Natural killer cell treated with Interleukin-12 subunit alpha and Interleukin-12 subunit beta and Interleukin-15 and Interleukin-18, amount 100 ng/mL, for 72 hours (primary cell): ENCODE measurements at places on chromosomes 7 and 10. TPM values are rescaled to one million over a fixed set of nuclear protein-coding genes. Genes with fewer than 3 reads are reported as not detected.

- H3K36me3 ChIP-seq: no peaks in the 10 kb centered on the region
- H3K4me1 ChIP-seq: no peaks in the 10 kb centered on the region
- no peak overlapping the region for H3K27ac ChIP-seq
- no peak overlapping the region for H3K4me3 ChIP-seq
- peaks cover 9% of the 10 kb centered on the region for H3K27me3 ChIP-seq
Observed at GRCh38 chr7:121186746-121187145, 142.1 kb upstream of the WNT16 start.

ELAPOR2 gene
- total RNA-seq: 0.56 TPM

GRCh38 chr7:45456747-45457524 lies 117.2 kb upstream of the ADCY1 start:
- no peaks in the 10 kb centered on the region for H3K4me1 ChIP-seq
- no peak overlapping the region for H3K4me3 ChIP-seq
- no peak for DNase-seq
- H3K36me3 ChIP-seq: no peaks in the 10 kb centered on the region
- H3K27me3 ChIP-seq: peaks cover 5% of the 10 kb centered on the region

- H3K27me3 ChIP-seq: peaks cover 24% of the 10 kb centered on the region
- no peaks in the 10 kb centered on the region for H3K36me3 ChIP-seq
- no peak for DNase-seq
- H3K4me3 ChIP-seq: no peak overlapping the region
Observed at GRCh38 chr10:33901166-33901565, 566.7 kb upstream of the NRP1 start.

DNA sequence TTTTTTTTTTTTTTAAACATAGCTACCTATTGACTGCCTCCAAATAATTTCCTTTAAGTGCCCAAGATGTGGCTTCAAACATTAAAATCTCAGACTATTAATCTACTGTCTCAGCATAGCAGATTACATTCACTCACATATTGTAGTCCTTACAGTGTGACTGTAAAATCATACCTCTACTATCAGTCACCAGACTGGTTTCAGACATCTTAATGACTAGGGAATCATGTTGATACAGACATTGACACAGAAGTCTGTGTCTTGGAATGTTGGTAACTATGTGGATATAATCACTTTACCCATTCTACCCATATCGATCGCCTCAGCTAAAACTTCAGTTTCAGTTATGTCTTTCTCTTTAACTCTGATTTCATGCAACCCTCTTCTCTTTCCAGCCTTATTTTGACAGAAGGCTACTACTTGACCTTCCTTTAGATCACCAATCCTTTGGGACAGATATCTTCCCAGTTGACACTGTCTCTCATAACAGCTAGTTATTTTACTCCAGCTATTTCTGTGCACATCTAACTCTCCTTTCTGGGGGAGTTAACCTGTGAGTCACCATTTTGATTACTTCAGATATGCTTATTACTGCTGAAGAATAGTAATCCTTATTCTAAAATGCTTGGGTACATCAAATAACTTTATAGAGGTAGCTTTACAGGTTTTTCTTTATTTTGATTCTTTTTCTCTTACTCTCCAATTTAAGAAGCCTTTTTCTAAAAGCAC lies 7.0 kb downstream of the TNKS2 start:
- peaks cover 39% of the 10 kb centered on the region for H3K4me1 ChIP-seq
- H3K27ac ChIP-seq: peak overlapping the region; percentile 11
- no peak for DNase-seq
- peaks cover 7% of the 10 kb centered on the region for H3K36me3 ChIP-seq

ASZ1 gene
- total RNA-seq: not detected

MSANTD7 gene
- total RNA-seq: 25.4 TPM

GRCh38 chr10:45470098-45471012 lies 96.3 kb downstream of the ALOX5 start:
- DNase-seq: no peak
- peak overlapping the region; percentile 76 for H3K4me3 ChIP-seq
- peaks cover 51% of the 10 kb centered on the region for H3K4me1 ChIP-seq
- H3K27me3 ChIP-seq: no peaks in the 10 kb centered on the region

- H3K4me3 ChIP-seq: no peak overlapping the region
- H3K27ac ChIP-seq: no peak overlapping the region
- H3K36me3 ChIP-seq: peaks cover 7% of the 10 kb centered on the region
- DNase-seq: no peak
- peaks cover 38% of the 10 kb centered on the region for H3K27me3 ChIP-seq
Observed at GRCh38 chr10:5356302-5356763, 8.4 kb upstream of the UCN3 start.

DNA sequence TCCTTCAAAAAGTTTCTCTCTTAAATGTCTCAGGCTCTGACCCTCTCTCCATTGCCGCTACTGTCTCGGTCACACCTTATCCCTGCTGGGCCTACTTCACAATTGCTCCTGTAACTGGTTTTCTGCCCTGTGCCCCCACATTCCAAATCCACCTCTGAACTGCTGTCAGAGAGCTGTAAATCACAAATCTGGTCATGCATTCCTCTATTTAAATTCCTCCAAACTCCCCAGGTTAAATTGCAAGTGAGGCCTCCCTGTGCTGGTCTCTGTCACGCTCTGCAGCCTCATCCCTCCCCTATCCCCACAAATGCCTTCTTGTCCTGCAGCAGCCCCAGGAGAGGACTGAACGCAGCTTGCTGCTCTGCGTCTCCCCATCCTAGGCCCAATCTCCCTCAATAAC lies 40.4 kb upstream of the CDCA7L start:
- H3K27me3 ChIP-seq: peaks cover 18% of the 10 kb centered on the region
- no peaks in the 10 kb centered on the region for H3K4me1 ChIP-seq
- no peaks in the 10 kb centered on the region for H3K36me3 ChIP-seq
- DNase-seq: no peak
- H3K4me3 ChIP-seq: no peak overlapping the region

- no peak overlapping the region for H3K4me3 ChIP-seq
- H3K4me1 ChIP-seq: no peaks in the 10 kb centered on the region
- no peak overlapping the region for H3K27ac ChIP-seq
- no peak for DNase-seq
- H3K36me3 ChIP-seq: peaks cover 11% of the 10 kb centered on the region
Observed at GRCh38 chr7:53302496-53303246, 267.2 kb downstream of the POM121L12 start.

PIK3CG gene
- total RNA-seq: 64.2 TPM

GRCh38 chr7:119482671-119483070 lies 790.3 kb upstream of the KCND2 start:
- DNase-seq: no peak
- no peak overlapping the region for H3K4me3 ChIP-seq
- no peaks in the 10 kb centered on the region for H3K36me3 ChIP-seq
- no peaks in the 10 kb centered on the region for H3K4me1 ChIP-seq

- DNase-seq: no peak
- no peak overlapping the region for H3K27ac ChIP-seq
- H3K27me3 ChIP-seq: no peaks in the 10 kb centered on the region
- H3K4me1 ChIP-seq: no peaks in the 10 kb centered on the region
- no peak overlapping the region for H3K4me3 ChIP-seq
Observed at GRCh38 chr10:112722758-112723157, 227.3 kb upstream of the TCF7L2 start.

DNA sequence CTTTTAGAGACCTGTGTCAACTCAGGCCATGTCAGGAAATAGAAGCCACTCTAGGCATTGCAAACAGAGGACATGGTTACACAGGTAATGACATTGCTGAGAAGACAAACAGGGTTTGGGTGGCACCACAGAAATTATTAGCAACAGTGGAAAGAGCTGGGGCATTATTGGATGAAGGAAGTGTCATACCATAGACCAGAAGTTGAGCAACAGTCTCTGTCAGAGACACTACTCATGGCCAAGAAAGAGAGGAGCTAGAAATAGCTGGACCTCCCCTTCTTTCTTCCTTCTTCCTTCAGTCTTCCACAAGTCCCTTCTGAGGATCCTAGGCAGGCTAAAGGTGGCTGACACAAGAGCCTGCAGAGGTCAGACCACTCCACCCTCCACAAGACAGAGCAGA lies 4.2 kb upstream of the LIPA start:
- H3K27me3 ChIP-seq: peaks cover 21% of the 10 kb centered on the region
- H3K4me1 ChIP-seq: peaks cover 10% of the 10 kb centered on the region
- H3K27ac ChIP-seq: no peak overlapping the region
- H3K36me3 ChIP-seq: peaks cover 10% of the 10 kb centered on the region
- no peak for DNase-seq

DNA sequence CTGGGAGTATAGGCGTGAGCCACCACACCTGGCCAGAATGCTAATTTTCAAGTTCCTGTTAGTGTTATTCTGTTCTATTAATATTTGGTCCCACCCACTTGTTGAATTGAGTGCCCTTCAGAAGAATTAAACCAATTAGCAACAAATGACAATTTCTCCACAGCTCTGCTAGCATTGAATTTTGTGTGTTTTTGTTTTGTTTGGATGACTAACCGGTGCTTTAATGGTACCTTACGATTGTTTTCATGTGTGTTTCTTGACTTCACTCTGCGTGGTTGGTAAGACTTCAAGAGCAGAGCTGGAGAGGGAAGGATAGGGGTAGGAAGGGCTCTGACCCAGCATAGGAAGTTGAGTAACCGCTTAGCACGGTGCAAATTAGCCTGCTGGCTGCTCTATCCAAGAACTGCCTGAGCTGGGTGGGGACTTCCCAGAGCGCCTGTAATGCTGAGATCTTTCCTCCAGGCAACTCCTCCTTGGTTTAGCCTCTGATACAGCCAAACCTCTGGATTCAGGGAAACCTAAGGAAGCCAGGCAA lies 4.6 kb downstream of the ARPC1B start:
- H3K4me3 ChIP-seq: peak overlapping the region; percentile 85
- DNase-seq: peak; percentile 79
- peaks cover 41% of the 10 kb centered on the region for H3K4me1 ChIP-seq
- peak overlapping the region; percentile 94 for H3K27ac ChIP-seq
- H3K27me3 ChIP-seq: no peaks in the 10 kb centered on the region
- peaks cover 15% of the 10 kb centered on the region for H3K36me3 ChIP-seq

GRCh38 chr10:70343312-70343711 lies 39.1 kb downstream of the LRRC20 start:
- no peaks in the 10 kb centered on the region for H3K36me3 ChIP-seq
- peak; percentile 20 for DNase-seq
- H3K27ac ChIP-seq: peak overlapping the region; percentile 36

- H3K27me3 ChIP-seq: peaks cover 20% of the 10 kb centered on the region
- no peaks in the 10 kb centered on the region for H3K36me3 ChIP-seq
- H3K4me1 ChIP-seq: no peaks in the 10 kb centered on the region
- H3K4me3 ChIP-seq: no peak overlapping the region
- H3K27ac ChIP-seq: no peak overlapping the region
Observed at GRCh38 chr10:8712656-8713055, 658.2 kb downstream of the GATA3 start.

BAMBI gene
- total RNA-seq: not detected

GRCh38 chr7:27661811-27662489 lies 733 bp downstream of the HIBADH start:
- peaks cover 7% of the 10 kb centered on the region for H3K4me1 ChIP-seq
- peak overlapping the region; percentile 79 for H3K4me3 ChIP-seq
- no peaks in the 10 kb centered on the region for H3K27me3 ChIP-seq

CCDC146 gene
- 3.2 TPM for total RNA-seq

CAV1 gene
- total RNA-seq: not detected

GRCh38 chr10:6328699-6329423 lies 126.1 kb downstream of the PFKFB3 start:
- H3K4me3 ChIP-seq: no peak overlapping the region
- no peak for DNase-seq

DNA sequence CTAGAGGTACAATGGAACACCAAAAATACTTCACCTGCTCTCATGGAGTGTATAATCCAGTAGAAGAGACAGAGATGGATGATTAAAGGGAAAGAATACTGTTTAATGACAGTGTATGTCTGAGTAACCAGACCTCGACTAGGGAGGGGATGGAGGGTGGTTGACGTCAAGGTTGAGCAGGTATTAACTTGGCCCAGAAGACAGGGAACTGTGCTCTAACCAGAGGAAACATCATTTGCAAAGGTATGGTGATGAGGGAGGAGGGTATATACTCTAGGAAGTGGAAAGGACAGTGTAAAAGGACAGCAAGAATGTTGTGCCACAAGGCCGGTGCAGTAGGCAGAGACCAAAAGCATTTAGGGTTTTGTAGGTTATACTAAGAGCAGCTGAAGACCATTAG lies 2.9 kb downstream of the MIOS start:
- DNase-seq: no peak
- H3K4me1 ChIP-seq: peaks cover 34% of the 10 kb centered on the region
- peaks cover 11% of the 10 kb centered on the region for H3K36me3 ChIP-seq
- peak overlapping the region; percentile 88 for H3K4me3 ChIP-seq

GRCh38 chr10:95920798-95921426 lies 13.1 kb downstream of the CC2D2B start:
- H3K4me1 ChIP-seq: no peaks in the 10 kb centered on the region
- no peak overlapping the region for H3K27ac ChIP-seq
- no peak overlapping the region for H3K4me3 ChIP-seq
- no peak for DNase-seq

A1CF gene
- not detected for total RNA-seq

- no peaks in the 10 kb centered on the region for H3K4me1 ChIP-seq
- no peaks in the 10 kb centered on the region for H3K36me3 ChIP-seq
- peaks cover 28% of the 10 kb centered on the region for H3K27me3 ChIP-seq
- no peak overlapping the region for H3K27ac ChIP-seq
Observed at GRCh38 chr7:142880876-142881505, 4.6 kb downstream of the TRPV6 start.
